ENCODE measurements at places on chromosomes 11 and 22.

- no peaks in the 10 kb centered on the region for H3K4me1 ChIP-seq
- no peaks in the 10 kb centered on the region for H3K36me3 ChIP-seq
- no peaks in the 10 kb centered on the region for H3K27me3 ChIP-seq
These were observed 21.8 kb upstream of the UPK3A start for GRCh38 chr22:45262931-45263462.

- H3K4me3 ChIP-seq = peak overlapping the region; percentile 75
- H3K36me3 ChIP-seq = no peaks in the 10 kb centered on the region
- H3K4me1 ChIP-seq = peaks cover 17% of the 10 kb centered on the region
- peak; percentile 50 for DNase-seq
- H3K27me3 ChIP-seq = no peaks in the 10 kb centered on the region
These were observed 586 bp downstream of the LRP5 start for GRCh38 chr11:68312780-68313573.

DNA sequence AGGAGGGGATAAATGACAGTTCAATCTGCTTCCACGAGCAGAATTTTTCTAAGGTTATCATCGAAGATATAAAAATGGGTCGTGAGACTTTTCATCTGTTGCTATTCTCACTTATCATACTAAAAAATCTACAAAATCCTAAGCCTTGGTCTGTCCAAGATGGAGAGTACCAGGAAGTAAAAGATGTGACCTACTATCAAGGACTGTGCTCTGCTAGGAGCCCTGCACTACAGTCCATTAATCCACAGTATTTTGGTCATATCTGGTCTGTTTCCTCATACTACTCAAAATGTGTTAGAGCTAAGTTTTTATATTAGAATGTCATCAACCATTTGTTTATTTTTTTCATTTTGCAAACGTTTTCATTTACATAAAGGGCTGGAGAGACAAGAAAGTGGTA, 79.4 kb downstream of the DDIAS start:
- no peak overlapping the region for H3K27ac ChIP-seq
- no peak overlapping the region for H3K4me3 ChIP-seq
- DNase-seq = no peak
- no peaks in the 10 kb centered on the region for H3K27me3 ChIP-seq

DNA sequence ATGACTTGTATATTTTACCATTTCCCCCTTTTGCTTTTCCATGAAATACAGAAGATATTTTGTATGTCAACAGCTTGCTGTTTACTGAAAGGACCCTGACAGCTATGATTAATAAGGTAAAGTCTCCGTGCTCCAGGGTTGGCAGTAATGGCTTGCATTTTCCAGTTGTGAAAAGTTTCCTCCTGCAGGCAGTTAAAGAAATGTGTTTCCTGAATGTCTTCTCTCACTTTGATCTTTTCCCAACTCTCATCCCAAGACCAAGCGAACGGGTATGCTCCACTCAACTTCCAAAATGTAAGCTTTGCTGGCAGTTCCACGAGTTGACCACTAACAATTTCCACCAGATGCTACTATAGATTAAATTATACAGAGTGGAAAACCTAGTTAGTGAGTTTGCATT, 8.9 kb downstream of the FIBIN start:
- H3K4me1 ChIP-seq = no peaks in the 10 kb centered on the region
- DNase-seq = no peak
- peaks cover 64% of the 10 kb centered on the region for H3K27me3 ChIP-seq
- no peak overlapping the region for H3K4me3 ChIP-seq
- no peak overlapping the region for H3K27ac ChIP-seq

DNA sequence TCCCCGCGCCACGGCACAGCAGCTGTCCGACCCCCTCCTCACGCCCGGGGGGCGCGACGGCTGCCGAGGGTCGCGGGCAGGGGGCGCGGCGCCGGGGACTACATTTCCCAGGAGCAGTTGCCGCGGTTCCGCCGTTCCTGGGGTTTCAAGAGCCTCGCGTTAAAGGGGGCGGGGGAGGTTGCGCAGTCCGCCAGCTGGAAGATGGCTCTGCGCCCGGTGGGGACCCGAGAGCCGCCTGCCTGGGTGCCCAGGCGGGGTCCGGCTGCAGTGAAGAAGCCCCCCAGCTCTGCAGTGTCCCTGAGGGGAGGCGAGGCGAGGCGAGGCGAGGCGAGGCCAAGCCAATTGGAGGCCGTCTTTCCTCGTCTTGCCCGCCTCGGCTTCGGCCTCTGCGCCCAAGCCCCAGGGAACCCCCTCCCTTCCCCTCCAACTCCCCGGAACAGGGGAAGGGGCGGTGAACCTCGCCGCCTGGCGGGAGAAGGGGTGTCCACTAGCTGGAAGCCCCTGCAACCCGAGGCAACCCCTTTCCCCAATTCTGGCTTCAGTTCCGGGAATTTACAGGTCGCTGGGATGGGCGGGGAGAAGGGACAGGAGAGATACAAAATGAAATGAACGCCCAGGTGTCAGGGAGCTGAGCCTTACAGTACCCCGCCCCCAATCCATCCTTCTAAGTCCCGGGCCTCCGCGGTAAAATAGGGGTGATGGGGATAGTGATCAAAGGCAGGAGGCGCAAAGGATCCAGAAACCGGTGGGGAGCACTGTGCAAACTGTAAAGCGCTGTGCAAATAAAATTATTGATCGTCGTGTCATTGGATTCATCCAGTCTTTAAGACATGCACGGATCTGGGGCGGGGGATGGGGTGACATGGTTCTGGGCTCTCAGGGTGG, 5.2 kb upstream of the GCAT start:
- peak; percentile 80 for DNase-seq
- H3K4me3 ChIP-seq = peak overlapping the region; percentile 74
- peak overlapping the region; percentile 65 for H3K27ac ChIP-seq
- no peaks in the 10 kb centered on the region for H3K36me3 ChIP-seq

DNA sequence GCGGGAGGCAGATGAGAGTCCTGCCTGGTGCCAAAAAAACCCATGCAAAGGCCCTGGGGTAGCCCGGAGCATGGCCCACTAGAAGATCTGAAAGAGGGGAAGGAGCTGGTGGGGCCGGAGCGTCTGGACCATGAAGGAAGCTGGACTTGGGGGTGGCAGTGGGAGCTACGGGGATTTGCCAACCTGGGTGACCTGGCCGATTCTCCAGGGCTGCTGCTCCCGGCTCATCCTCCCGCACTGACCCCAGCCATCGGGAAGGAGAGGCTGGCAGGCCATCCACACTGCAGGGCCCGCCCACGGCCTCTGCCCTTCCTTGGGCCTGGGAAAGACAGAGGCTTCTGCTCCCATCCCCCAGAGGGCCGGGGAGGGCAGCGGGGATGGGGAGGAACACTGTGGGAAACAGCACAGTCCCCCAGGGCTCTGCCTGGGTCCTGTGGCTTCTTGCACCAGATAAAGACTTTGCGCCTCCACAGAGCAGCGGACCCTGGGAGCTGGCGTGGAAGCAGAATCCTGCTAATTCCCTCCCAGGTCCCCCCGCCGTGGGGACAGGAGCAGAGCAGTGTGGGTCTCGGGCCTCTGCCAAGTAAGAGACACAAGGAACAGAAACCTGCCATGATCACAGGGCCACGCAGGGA, 87.1 kb upstream of the LINC01488 start:
- no peaks in the 10 kb centered on the region for H3K36me3 ChIP-seq
- H3K4me3 ChIP-seq = no peak overlapping the region
- DNase-seq = no peak
- H3K27me3 ChIP-seq = no peaks in the 10 kb centered on the region

All from A673 (cell line).